ENCODE measurements at places on chromosomes 2 and 18.

DNA sequence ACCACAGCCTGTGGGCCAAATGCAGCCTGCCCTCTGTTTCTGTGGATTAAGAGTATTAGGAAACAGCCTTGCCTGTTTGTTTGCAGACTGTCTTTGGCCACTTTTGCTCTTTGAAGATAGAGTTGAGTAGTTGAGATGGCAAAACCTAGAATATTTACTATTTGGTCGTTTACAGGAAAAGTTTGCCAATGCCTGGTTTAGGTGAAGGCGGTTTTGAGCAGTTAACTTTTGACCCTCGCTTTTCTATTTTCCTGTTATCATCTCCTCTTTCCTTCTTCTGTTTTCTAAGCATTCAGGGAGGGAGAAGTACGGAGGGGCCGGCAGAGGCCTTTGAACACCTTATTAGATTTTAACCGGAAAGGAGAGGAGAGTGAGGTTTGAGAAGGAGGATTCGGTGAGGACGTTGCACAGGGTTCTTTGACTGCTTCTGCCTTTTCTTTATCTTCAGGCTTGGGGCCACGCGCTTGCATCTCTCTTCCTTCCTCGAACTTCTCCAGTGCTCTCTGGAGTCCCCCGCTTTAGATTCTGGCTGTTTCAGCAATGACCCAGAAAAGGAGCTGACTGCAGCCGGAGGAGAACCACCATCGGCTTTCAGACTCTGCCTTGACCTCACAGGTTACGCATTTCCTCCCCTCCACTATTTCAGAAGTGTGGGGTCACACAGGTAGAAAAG is 39.2 kb downstream of the IL1R2 start:
- no peak for DNase-seq

GRCh38 chr2:33426666-33427231 is 49.7 kb upstream of the RASGRP3 start:
- no peak for DNase-seq

GRCh38 chr2:200863782-200864175 is 679 bp downstream of the CLK1 start:
- no peak for DNase-seq

DNA sequence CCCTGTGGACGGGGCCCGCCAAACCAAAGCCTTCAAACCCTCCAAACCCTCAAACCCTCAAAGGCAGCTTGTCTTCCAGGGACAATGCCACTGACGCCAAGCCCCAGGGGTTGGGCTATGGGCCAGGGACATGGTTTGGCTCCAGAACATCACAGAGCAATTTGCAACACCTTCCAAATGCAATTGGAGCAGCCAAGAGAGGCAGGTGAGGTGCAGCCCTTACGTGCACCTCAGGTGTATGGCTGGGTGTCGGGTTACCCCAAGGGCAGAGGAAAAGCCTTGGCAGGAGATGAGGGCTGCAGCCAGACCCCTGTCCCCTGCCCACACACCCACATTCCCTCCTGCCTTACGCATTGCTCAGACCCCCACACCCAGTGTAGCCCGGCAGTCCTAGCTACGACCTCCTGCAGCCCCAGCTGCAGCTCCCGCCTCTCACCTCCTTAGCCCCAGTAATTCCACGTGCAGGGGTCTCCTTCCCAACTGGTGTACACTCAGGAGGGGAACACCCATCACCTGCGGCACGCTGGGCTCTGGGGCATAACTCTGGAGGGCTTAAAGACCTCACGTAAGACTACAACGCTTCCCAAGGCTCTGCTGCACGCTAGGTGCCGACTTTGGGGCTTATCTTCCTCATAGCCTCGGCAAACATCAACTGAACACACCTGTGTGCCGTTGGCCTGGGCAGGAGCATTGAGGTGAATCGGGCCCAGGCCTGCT is 88.7 kb downstream of the TFCP2L1 start:
- no peak for DNase-seq

GRCh38 chr18:9029131-9029530 is 73.4 kb upstream of the NDUFV2 start:
- DNase-seq, result no peak

DNA sequence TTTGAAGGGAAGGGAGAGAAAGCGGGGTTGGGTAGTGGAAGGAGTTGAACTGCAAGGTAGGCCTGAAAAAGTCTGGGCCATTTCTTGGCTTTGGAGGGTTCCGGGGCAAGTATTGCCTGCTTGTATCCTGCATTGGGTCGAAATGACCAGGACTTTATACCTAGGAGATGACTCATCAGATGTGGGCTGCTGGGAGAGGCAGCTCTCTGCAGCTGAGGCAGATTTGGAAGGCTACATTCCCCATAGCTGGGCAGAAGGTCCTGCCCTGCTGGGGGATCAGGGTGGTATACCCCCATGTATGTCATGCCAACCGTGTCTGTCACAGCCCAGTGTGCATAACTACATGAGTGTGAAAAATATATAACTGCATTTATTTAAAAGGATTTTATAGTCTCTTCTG is 171.8 kb upstream of the SPRED2 start:
- DNase-seq, result no peak

GRCh38 chr2:28276076-28276618 is 116.5 kb upstream of the FOSL2 start:
- no peak for DNase-seq

DNA sequence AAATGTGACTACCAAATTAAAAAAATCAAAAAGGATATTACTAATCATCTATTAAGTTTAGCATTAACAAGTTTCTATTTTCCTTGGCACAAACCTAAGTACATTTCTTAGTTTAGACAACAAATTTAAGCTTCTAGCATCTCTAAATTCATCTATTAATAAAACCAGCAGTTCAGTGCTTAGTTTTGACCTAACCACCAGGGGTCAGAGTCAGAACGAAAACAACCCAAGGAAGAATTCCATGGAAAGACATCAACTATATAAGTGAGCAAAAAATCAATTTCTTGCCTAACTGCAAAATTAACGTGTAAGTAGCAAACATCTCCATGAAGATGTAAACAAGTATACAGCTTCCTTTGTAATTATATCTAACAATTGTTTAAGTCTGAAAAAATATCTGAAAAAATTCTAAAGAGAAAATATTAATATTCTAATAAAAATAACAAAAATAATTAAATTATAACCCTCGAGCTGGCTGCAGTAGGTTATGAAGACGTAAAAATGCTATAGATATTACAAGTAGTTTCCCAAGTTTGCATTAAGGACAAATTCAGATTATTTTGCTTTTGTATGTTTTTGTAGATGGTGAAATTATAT is 83.7 kb downstream of the CERKL start:
- no peak for DNase-seq

- DNase-seq, result no peak
Measured at GRCh38 chr2:64359171-64359891, 94.6 kb upstream of the LGALSL start.

DNA sequence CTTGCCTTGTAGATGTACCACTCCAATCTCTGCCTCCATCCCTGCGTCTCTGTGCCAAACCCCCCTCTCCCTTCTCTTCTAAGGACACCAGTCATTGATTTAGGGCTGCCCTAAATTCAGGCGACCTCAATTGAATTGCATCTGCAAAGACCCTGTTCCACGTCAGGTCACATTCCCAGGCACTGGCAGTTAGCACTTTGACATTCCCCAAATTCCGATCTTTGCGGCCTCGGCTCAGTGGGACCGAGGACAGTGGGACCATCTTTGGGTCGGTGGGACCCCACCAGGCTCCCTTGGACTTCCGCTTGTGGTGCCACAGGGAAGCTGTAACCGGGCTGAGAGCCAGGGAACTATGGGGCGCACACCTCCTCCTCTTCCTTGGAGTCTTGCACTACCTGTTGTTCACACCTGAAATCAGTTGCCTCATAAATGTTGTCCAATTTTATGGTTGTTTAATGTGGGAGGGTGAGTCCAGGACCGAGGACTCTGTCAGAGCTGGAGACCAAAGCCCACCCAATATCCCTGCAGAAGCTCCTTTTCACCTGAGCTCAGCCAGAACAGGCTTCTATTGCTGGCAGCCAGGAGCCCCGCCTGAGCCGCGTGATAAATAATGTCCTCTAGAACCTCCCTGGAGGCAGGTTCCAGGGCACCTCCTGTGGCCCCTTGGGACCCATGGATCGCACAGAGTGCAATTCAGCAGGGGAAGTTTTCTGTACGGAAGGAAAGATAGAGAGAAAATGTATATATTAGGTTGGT is 271.6 kb downstream of the EIPR1 start:
- no peak for DNase-seq

GRCh38 chr2:30886080-30886479 is 78.8 kb upstream of the CAPN13 start:
- no peak for DNase-seq

- DNase-seq, result no peak
Measured at GRCh38 chr18:79245517-79246001, 150.2 kb upstream of the NFATC1 start.

GRCh38 chr2:75801234-75801982 is 90.7 kb upstream of the GCFC2 start:
- no peak for DNase-seq

GRCh38 chr18:34643989-34644388 is 66.1 kb upstream of the DTNA start:
- DNase-seq, result no peak

- no peak for DNase-seq
Measured at GRCh38 chr2:183490914-183491313, 366.7 kb downstream of the NUP35 start.

GRCh38 chr2:127657232-127657595 is 11.3 kb downstream of the GPR17 start:
- DNase-seq, result no peak

GRCh38 chr2:237259201-237259600 is 154.8 kb downstream of the COL6A3 start:
- DNase-seq, result no peak

GRCh38 chr2:7665880-7666279 is 748.7 kb downstream of the RNF144A start:
- no peak for DNase-seq

DNA sequence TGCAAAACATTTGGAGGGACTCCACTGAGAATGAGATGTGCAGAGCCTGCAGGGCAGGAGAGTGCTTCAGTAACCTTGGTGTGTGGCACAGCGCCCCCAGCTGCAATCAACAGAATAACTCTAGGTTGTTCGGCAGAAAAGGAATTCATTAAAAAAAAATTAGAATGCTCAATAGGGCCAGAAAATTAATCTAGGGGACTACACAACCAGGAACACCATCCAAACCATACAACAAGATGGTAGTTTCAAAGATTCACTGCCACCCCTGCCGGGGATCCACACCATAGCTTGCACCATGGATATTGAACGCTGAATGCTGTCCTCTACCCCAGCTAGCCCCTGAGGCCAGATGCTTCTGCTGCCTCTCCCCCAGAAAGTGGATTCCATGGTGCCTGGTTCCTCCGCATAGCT is 50.1 kb downstream of the THUMPD2 start:
- peak; percentile 12 for DNase-seq

- no peak for DNase-seq
Measured at GRCh38 chr2:100577777-100578176, 15.0 kb downstream of the PDCL3 start.

DNA sequence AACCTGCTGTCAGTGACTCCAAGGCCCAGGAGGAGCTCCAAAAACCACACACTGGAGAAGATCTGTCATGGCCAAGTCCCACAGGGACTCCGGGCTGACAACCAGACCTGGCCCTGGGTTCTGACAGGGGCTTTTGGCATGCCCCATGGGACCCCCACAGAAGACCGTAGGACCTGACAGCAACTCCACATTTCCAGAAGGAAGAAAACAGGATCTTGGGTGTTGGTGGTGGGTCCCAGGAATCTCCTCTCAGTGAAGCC is 275.9 kb upstream of the HS6ST1 start:
- DNase-seq, result no peak

GRCh38 chr2:191846515-191847476 is at the start of gene CAVIN2:
TSS of gene CAVIN2 (minus strand) at chr2:191847088. CDS start at chr2:191846925, 163 bp downstream.
- no peak for DNase-seq

DNA sequence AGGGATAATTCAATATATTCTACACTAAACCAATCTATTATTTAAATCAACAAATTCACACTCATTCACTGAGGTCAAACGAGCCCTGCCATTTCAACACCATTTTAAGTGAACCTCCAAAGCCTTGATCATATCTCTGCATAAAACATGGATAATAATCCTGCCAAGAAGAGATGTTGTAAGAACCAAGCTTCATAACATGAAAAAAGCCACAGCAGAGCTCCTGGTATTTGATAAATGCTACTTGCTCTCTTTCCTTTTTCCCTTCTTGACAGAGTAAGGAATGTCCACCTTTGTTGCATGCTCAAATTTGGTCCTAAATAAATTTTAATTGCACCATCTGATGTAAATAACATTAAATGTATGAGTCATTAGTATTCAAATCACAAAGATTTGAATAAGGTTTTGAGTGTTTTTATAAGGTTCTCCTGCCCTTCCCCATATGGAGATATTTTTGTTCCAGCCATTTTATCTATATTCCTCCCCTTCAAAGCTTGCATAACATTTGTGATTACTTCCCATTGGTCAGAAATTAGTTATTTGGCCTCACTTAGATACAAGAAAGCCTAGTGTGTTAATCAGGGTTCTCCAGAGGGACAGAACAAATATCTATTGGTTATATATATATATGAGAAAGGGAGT is 318.8 kb downstream of the RND3 start:
- DNase-seq, result no peak

DNA sequence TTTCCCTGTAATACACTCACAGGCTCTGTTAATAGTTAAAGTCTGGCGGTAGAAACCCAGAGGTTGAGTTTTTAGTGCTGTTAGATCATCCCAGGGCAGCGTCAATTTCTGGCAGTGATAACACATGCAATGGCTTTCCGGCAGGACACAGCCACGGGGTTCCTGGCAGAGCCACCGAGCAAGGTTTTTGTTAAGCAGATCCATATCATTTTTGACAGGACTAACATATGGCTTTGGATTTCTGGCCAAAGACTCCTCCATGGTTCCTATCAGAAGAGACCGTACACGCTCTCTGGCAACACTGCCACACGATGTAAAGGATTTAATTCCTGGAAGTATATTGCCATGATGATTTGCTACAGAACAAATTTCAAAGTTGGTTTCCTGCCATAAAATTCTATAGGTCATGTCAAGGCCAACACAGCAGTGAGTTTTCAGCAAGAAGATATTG is 854.3 kb downstream of the LRRTM4 start:
- no peak for DNase-seq

DNA sequence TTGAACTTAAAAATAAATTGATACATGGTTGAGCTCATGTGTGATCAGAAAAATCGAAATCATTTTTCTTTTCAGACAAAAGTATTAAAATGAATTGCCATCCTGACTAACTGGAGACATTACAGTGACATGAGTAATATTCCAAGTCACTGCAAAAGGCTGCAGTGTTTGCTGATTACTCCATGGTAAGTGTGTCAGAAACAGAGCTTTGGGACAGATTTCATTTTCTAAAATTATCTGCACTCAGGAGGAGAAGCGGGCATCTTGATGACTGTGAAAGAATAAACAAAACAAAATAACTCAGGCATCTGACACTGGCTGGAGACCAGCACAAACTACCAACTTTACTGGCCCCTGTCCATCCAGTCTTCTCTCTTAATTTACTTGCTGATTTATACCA is 312.3 kb upstream of the PIK3C3 start:
- no peak for DNase-seq

- no peak for DNase-seq
Measured at GRCh38 chr18:934518-935133, 30.0 kb downstream of the ADCYAP1 start.

DNA sequence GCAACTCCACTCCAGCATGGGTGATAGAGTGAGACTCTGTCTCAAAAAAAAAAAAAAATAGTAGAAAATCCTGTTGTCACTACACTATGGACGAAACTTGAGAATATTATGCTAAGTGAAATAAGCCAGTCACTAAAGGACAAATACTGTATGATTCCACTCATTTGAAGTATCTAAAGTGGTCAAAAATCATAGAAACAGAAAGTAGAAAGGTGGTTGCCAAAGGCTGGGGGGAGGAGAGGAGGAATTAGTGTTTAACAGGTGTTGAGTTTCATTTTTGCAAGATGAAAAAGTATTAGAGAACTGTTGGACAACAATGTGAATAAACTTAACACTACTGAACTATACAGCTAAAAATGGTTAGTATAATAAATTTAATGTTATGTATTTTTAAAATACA is 18.8 kb upstream of the RMP24 start:
- DNase-seq, result no peak

All from stimulated activated CD4-positive, alpha-beta T cell treated with anti-CD3 and anti-CD28 coated beads, Interleukin-15, amount 100 ng/mL, for 48 hours (primary cell).